Sciatic nerve (tissue), 2 donors: ENCODE measurements at places on chromosomes 6 and 20. TPM values are rescaled to one million over a fixed set of nuclear protein-coding genes. Genes with fewer than 3 reads are reported as not detected.

SLPI gene
- total RNA-seq, result 95.5 TPM

AVP gene
- not detected for total RNA-seq

- no peak for DNase-seq
Measured at GRCh38 chr20:24535941-24536730, 66.7 kb downstream of the SYNDIG1 start.

DNA sequence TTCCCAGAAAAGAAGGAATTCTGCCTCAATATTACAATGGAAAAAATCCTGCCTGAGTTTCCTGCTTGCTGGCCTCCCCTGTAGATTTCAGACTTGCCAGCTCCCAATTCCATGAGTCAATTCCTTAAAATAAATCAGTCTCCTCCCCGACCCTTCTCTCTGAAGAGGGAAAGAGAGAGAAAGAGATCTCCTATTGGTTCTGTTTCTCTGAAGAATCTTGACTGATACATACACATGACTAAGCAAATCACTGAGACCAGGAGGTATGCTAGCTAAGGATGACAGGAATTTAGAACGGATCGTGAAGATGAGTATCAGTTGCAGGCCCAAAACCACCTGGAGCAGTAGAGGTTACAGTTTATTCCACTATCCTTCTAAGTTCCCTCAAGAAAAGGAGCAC is 11.3 kb upstream of the RBM24 start:
- DNase-seq, result no peak

GRCh38 chr6:44626616-44627015 is 239.1 kb downstream of the CDC5L start:
- no peak for DNase-seq

DNA sequence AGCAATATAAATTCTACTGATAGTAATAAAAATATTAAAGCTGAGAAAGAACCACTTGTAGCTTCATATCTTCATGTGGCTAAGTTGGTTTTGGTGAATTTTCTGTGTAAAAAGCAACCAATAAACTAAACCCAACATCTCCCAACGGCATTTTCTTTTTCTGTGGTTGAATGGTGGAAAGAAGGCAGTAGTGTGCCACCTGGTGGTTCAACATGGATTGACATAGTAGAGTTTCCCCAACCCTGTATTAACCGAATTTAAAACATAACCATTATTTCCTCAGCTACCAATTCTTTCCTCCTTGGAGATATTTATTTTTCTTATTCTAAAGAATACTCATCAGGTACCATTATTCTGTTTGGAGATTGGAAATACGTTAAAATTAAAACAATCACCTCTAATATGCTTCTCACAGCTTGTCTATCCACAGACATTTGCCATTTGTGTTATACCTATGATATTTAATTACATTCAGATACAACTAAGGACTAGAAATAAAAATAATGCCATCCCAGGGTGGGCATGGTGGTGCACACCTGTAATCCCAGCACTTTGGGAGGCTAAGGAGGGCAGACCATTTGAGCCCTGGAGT is 117.1 kb upstream of the EEF1E1 start:
- DNase-seq, result no peak

DNA sequence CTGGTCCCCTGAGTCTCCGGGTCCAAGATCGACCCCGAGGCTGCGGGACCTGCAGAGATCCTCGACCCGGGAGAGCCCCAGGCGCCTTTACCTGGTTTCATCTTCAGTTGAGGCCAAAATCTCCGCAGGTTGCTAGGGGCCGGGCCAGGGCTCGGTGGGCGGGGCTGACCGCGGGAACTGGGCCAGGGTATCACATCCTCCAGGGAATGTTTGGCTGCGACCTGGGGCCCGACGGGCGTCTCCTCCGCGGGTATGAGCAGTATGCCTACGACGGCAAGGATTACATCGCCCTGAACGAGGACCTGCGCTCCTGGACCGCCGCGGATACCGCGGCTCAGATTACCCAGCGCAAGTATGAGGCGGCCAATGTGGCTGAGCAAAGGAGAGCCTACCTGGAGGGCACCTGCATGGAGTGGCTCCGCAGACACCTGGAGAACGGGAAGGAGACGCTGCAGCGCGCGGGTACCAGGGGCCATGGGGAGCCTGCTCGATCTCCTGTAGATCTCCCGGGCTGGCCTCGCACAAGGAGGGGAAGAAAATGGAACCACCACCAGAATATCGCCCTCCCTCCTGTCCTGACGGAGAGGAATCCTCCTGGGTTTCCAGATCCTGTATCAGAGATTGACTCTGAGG is 53.8 kb upstream of the POLR1H start:
- no peak for DNase-seq

GRCh38 chr20:37421988-37422387 is 76.0 kb downstream of the SRC start:
- no peak for DNase-seq

DNA sequence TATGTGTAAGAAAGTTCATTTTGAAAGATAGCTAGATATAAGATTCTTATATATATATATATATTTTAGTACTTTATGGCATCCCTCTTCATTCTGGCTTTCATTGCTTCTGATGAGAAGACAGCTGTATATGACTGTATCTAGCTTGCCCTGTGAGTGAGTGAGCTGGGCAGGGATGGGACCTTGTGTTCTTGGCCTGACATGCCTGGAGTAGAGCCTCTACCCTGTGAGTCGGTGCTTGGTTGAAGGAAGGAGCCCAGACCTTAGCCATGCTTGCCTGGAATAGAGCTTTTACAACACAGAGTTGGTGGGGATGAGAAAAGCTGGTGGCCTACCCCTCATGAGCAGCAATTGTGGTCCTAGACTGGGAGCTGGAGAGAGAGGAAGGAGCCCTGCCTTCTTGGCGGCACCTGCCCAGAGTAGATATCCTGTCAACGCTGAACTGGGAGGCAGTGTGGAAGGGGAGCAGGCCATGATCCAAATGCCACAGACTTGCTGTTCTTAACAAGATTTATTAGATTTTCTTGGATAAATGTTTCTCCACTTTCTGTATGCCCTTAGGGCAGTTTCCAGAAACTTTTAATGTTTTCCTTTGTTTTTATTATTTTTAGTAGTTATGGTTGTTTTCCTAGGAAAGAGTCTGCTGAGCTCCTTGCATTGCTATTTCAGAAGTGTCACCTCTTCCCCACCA is 31.6 kb downstream of the FIG4 start:
- no peak for DNase-seq

DNA sequence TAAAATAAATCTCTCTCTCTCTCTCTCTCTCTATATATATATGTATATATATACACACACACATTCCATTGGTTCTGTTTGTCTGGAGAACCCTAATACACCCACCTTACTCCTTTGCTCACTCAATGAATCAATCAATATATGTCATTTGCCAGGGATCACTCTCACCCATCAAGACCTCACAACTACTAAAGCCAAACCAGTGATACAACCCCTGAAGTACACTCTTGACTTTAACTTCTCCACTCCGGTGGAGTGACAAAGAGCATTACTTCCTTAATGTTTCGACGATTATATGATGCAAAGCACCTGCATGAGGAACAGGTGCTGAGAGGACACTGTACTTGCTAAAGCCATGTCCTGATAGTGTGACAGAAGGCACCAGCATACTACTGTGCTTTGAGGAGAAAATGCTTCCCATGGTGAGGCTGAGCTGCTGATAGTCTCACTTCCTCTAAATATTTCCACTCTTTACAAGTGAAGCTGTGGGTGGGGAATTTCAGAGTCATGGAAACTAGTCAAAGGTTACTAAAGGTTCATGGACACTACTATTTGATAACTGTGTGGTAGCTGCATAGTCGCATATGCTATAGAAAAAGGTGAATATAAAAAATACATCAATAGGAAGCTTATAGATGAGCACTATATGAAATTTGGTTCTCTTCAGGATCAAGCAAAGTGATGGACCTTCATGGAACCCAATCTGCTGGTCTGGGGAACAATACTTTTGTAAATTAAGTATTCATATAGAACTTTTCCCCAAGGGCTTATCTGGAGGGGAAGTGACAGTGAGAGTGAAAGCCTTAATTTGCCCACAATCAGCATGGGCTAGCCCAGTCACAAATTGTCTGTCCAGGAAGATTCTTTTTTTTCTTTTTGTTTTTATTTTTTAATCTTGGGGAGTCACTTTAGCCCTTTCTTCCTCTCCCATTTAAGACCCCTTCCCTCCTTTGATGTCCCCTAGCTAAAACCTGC is 141.9 kb upstream of the NEDD9 start:
- no peak for DNase-seq
